Epithelial cell of proximal tubule (primary cell): ENCODE measurements at places on chromosomes 4 and X.

GRCh38 chrX:47145395-47146120 is 537 bp downstream of the RBM10 start:
- DNase-seq: no peak

- peak; percentile 30 for DNase-seq
These were observed 71.0 kb downstream of the DDX60L start for GRCh38 chr4:168409089-168409801.

GRCh38 chrX:37786624-37787422 is 7.0 kb downstream of the CYBB start:
- DNase-seq: no peak

GRCh38 chrX:17500145-17500579 is 125.2 kb downstream of the NHS start:
- DNase-seq: peak; percentile 42

GRCh38 chr4:4419896-4420295 is 33.0 kb downstream of the NSG1 start:
- no peak for DNase-seq
